CD8-positive, alpha-beta memory T cell (primary cell): ENCODE measurements at places on chromosomes 12 and 14. TPM values are rescaled to one million over a fixed set of nuclear protein-coding genes. Genes with fewer than 3 reads are reported as not detected.
A peak's percentile ranks its signal among the peaks of the same experiment; 100 is the strongest.

DNA sequence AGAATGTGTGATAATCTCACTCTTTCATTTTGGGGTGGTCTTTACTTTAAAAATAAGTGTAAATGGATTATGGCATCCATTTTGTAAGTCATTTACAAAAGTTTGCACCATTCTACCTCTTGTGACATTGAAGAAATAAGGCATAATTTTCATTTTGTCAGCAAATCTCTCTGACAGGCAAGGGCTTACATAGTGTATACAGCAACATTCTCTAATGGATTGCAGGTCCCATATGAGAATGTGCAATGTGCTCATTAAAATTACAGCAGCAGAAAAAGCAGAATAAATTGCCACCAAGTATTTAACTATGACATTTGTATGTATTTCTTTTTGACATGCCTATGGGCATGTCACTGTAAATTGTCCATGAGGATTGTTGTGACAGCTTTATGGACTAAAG, 223.6 kb downstream of the TMEM117 start:
- no peak overlapping the region for H3K27ac ChIP-seq
- DNase-seq: no peak
- no peaks in the 10 kb centered on the region for H3K4me1 ChIP-seq
- H3K27me3 ChIP-seq: no peaks in the 10 kb centered on the region
- H3K4me3 ChIP-seq: no peak overlapping the region

DNA sequence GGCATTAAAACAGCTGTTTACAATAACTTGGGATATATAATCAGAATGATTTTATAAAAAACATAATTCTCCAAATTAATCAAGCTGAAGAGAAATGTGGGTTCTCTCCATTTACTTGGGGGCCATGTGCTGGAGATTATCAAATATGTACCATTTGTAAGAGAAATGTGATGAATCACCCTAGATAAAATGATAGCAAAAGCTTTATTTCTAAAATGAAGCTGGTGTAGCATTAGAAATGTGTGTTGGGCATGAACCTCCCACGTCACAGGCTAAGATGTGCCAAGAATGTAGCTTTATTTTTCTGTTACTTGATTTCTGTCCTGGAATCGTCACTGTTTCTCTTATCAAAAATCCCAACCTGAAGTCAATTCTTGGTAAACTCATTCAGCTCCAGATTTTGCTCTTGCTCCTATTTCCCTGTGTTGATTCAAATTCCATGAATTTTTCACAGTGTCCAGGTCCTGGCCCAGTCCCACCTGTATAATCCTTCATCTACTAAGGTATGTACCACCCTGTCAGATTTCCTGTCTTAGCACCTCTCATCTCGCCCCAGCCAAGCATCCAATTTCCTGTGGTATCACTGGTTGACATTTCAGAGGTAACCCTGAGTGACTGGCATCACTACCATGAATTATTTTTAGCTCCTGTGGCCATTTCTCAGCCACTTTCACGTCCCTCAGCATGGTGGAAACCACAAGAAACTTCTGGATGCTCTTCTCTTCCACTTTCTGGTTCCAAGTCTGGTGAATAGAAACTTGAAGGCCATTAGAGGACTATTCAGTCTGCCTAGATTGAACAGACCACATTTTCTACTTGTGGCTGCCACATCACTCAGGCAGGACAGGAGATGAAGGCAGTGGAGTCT, 103.6 kb upstream of the FLRT2 start:
- no peak overlapping the region for H3K4me3 ChIP-seq
- H3K4me1 ChIP-seq: no peaks in the 10 kb centered on the region
- no peak overlapping the region for H3K27ac ChIP-seq
- no peaks in the 10 kb centered on the region for H3K36me3 ChIP-seq
- no peak for DNase-seq

GRCh38 chr12:92764831-92765230, 62.0 kb downstream of the PLEKHG7 start:
- H3K27me3 ChIP-seq: no peaks in the 10 kb centered on the region
- no peak overlapping the region for H3K27ac ChIP-seq
- H3K4me1 ChIP-seq: peaks cover 9% of the 10 kb centered on the region
- H3K36me3 ChIP-seq: no peaks in the 10 kb centered on the region
- DNase-seq: no peak

GRCh38 chr12:122527478-122527944, 462 bp downstream of the KNTC1 start:
- no peaks in the 10 kb centered on the region for H3K27me3 ChIP-seq
- peak; percentile 9 for DNase-seq
- H3K4me3 ChIP-seq: peak overlapping the region; percentile 79
- peak overlapping the region; percentile 98 for H3K27ac ChIP-seq
- H3K4me1 ChIP-seq: peaks cover 42% of the 10 kb centered on the region

- H3K27me3 ChIP-seq: no peaks in the 10 kb centered on the region
- no peak overlapping the region for H3K27ac ChIP-seq
- no peak overlapping the region for H3K4me3 ChIP-seq
- no peaks in the 10 kb centered on the region for H3K4me1 ChIP-seq
- no peaks in the 10 kb centered on the region for H3K36me3 ChIP-seq
- DNase-seq: no peak
Observed at GRCh38 chr14:80188571-80188970, 22.7 kb downstream of the DIO2 start.

DNA sequence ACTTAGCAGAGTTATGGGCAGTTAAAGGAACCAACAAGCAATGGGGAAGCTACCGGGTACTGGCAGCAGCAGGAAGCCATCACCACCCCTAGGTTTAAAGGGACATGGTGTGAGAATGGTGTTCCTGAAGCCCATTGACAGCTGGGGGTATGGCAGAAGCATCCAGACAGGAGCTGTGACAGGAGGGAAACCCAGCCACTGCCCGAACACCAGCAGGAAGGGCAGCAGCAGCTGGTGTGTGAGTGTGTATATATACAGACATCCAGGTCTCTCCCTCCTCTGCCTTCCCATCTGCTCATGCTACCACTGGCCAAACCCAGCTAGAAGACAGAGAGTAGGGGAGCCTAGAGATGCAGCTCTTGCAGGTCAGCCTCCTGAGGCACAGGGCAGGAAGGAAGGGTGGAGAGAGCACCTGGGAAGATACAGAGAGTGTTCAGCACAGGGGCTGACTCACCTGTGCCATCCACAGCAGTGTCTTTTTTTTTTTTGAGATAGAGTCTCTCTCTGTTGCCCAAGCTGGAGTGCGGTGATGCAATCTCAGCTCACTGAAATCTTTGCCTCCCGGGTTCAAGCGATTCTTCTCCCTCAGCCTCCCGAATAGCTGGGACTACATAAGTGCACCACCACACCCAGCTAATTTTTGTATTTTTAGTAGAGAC, 9.2 kb upstream of the ADCK1 start:
- no peaks in the 10 kb centered on the region for H3K27me3 ChIP-seq
- H3K27ac ChIP-seq: no peak overlapping the region
- DNase-seq: no peak
- no peak overlapping the region for H3K4me3 ChIP-seq
- no peaks in the 10 kb centered on the region for H3K36me3 ChIP-seq
- no peaks in the 10 kb centered on the region for H3K4me1 ChIP-seq

DNA sequence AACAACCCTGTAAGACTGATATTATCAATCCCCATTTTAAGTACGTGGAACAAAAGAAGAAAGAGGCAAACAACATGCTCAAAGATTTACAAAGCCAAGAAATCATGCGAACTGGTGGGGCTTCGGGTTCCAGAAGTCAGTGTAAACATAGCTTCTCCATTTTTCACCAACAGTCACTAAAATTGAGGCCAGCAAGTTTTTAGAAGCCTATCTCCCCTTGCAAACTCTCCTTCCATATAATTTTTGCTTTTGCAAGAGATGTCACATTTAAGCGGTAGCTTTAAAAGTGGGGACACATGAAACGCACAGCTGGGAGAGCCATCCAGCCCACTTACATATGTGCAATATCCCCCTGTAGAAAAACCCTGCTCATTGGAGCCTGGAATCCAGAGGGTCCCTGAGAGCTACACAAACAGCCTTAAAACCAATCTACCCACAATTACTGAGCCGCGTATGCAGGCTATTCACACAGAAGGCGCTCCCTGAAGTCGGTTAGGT, 797 bp downstream of the SLC11A2 start:
- no peak for DNase-seq
- H3K36me3 ChIP-seq: no peaks in the 10 kb centered on the region
- peaks cover 36% of the 10 kb centered on the region for H3K4me1 ChIP-seq
- peak overlapping the region; percentile 70 for H3K27ac ChIP-seq
- no peaks in the 10 kb centered on the region for H3K27me3 ChIP-seq

GRCh38 chr14:23359722-23360447, 5.1 kb downstream of the EFS start:
- no peak overlapping the region for H3K27ac ChIP-seq
- H3K4me1 ChIP-seq: no peaks in the 10 kb centered on the region
- peaks cover 6% of the 10 kb centered on the region for H3K27me3 ChIP-seq
- no peak overlapping the region for H3K4me3 ChIP-seq
- DNase-seq: no peak
- no peaks in the 10 kb centered on the region for H3K36me3 ChIP-seq

The HOXC9 gene
- not detected for polyA plus RNA-seq

The MYF5 gene
- polyA plus RNA-seq: not detected
